ENCODE measurements at places on chromosomes 6 and 20.
A peak's percentile ranks its signal among the peaks of the same experiment; 100 is the strongest.

DNA sequence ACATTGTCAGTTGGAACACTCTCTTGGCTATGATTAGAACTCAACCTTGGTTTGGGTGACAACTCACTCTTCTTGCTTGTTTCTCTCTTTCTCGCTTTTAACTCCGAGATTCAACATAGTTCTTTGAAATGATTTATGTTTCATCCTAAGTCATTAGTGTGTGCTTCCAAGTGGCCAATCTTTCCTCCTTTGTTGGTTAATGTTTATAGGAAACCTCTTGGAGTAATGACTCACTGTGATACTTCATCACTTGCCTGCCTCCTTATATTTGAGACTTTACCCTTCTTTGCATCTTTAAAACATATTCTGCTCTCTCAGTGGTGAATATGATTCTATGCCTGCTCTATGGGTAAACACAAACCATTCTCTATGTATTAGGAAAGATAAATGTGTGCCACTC, 279.7 kb upstream of the FLRT3 start:
- DNase-seq, result peak; percentile 74

GRCh38 chr20:53074811-53075314, 102.7 kb downstream of the TSHZ2 start:
- no peak for DNase-seq

DNA sequence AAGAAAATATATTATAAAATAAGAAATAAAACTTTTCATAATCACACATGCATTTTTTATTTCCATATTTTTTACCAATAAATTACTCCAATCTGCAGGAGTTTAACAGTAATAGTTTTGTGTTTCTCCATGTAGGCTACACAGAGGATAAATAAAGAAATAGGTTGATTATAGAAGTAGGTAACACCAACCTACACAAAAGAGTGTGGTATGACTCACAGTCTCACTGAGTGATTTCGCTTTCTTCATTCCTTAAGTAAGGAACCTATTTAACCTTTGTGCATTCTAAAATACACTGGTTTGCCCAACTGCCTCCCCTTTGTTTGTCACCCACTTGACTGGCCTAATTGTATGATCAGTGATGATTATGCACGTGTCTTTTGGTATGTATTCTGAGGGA, 244.2 kb upstream of the RIMS1 start:
- no peak for DNase-seq

DNA sequence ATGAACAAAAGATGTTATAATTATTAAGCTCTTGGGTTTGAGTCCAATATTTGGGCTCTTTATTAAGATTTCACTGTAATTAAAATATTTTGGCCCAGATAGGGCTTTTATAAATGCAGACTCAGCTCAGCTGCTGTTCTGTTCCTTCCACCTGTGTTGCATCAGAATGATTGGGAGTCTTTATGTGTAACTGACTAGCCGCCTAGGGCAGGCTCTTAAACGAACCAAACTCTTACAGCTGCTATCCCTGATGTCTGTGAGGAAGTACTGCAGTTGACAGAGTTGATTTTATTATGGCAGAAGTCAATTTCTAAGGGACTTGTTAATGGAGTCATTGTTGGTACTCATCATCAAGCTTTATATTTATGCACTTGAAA, 144.7 kb downstream of the MYO6 start:
- no peak for DNase-seq

GRCh38 chr6:137911675-137912191, 44.7 kb downstream of the TNFAIP3 start:
- no peak for DNase-seq

GRCh38 chr20:54379893-54380584, 95.4 kb upstream of the DOK5 start:
- DNase-seq, result no peak

DNA sequence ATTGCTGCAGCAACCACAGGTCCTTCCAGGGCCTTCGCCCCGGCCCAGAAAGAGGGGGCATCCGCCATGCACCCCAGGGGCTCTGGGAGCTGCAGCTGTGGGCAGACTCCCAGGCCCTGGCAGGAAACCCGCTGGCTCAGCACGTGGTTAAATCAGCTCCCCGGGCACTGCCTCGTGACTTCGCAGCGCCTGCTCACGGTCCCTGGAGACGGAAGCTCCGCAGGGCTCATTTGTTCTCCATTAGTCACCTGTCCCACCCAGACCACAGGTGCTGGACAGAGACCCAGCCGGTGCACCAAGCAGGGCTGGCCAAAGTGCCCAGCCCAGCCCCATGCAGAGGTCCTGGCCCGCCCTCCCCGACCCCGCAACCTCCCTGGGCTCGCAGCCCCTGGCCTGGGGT, 14.7 kb downstream of the KCNQ2 start:
- DNase-seq, result peak; percentile 73

GRCh38 chr6:149922642-149923326, at the start of gene RAET1G:
RAET1G (minus strand) TSS chr6:149923121; CDS start chr6:149923010, 111 bp downstream.
- peak; percentile 89 for DNase-seq

DNA sequence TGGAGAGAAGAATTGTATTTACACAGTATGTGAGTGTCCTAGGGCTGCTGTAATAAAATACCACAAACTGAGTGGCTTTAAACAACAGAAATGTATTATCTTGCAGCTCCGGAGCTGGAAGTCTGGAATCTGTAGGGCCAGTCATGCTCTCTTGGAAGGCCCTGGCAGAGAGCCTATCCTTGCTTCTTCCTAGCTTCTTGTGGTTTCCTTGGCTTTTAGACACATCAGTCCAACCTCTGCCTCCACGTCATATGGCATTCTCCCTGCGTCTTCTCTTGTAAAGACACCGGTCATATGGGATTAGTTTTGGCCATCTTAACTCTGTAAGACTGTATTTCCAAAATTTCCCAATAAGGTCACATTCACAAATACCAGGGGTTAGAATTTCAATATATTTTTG, 10.8 kb downstream of the FNDC1 start:
- no peak for DNase-seq

- DNase-seq, result no peak
These were observed 425.0 kb downstream of the COL12A1 start for GRCh38 chr6:74780831-74781230.

- DNase-seq, result no peak
These were observed 82.7 kb downstream of the LPA start for GRCh38 chr6:160581406-160581805.

DNA sequence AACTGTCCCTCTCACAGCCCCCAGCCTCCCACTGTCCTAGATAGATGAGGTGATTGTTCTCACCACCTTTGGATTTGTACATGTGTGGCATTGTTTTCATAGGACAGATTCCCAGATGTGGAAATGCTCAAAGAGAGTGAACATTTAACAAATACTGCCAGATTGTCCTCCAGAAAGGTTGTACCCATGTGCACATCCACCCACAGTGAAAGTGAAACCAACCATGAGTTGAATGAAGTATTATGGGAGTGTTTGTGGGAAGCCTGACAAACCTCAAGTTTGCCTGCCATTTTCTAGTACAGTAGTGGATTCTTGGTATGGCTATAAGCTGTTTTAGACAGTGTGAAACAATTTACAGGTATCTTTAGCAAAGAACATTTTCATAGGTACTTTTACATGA, 42.7 kb downstream of the ANKRD6 start:
- DNase-seq, result peak; percentile 13

GRCh38 chr20:62511915-62512610, 36.3 kb upstream of the GATA5 start:
- no peak for DNase-seq

- no peak for DNase-seq
These were observed 49.1 kb upstream of the TPD52L1 start for GRCh38 chr6:125104425-125104824.

- DNase-seq, result peak; percentile 61
These were observed 32.0 kb downstream of the ARHGAP40 start for GRCh38 chr20:38633577-38634093.

GRCh38 chr6:156701966-156702365, 75.2 kb upstream of the ARID1B start:
- no peak for DNase-seq

DNA sequence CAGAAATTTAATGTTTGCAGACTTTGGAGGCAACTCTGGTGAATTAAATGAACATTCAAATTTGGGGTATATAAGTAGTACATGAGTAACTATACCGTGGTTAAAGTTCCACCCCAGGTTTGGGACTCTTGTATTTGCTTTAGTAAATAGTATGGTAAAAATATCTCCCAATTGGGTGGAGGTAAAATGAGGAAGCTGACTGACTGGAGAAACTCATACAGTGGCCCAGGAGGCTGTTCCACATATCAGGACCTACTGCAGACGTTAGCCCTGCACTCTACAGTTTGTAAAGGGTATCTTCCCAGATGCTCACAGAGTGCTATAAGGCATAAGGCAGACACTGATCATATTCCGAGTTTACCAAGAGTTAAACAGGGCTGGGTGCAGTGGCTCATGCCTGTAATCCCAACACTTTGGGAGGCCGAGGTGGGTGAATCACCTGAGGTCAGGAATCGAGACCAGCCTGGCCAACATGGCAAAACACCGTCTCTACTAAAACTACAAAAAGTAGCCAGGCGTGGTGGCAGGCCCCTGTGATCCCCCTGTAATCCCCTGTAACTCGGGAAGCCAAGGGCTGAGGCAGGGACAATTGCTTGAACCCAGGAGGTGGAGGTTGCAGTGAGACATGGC, 53.7 kb downstream of the CPXM1 start:
- DNase-seq, result no peak

DNA sequence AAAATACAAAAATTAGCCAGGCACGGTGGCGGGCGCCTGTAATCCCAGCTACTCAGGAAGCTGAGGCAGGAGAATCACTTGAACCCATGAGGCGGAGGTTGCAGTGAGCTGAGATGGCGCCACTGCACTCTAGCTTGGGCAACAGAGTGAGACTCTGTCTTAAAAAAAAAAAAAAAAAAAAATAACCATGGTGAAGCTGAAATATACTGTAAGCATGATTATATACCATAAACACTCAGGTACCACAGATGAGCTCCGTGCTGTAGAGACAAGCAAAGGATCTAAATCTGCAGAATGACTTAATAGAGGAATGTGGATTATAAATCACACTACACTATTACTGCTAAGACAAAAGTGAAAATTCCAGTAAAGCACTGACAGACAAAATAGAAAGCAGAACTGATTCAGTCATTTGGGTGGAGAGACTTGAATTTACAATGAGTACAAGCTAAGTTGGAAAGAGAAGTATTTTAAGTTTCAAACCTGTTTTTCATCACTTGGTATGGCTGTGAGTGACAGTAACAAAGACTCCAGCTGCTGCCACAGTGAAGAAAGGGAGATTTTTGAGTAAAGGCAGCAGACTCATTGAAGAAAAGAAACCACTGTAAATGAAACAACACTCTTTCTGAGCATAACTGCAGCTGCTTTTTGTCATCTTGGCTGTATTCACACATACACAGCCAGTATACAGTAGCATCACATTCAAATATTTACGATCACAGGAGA, 322.1 kb downstream of the RNGTT start:
- no peak for DNase-seq

- peak; percentile 59 for DNase-seq
These were observed 110.5 kb downstream of the ISM1 start for GRCh38 chr20:13331536-13331935.

DNA sequence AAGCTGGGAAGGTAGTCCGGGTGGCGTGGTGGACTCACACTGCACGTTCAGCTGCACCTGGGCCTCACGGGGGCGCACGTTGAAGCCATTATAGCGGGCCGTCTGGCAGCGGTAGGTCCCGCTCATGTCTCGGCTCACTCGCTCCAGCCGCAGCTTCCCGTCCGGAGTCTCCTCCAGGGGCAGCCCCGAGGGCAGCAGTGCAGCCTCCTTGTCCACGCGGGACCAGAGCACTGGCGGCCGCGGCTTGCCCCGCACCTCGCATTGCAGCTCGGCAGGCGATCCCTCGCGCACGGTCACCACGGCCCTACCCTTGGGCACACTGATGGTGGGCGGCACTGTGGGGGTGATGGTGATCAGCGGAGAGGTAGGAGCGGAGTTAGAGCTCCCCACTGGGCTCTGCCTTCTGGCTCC, 47.6 kb downstream of the MDGA1 start:
- no peak for DNase-seq

DNA sequence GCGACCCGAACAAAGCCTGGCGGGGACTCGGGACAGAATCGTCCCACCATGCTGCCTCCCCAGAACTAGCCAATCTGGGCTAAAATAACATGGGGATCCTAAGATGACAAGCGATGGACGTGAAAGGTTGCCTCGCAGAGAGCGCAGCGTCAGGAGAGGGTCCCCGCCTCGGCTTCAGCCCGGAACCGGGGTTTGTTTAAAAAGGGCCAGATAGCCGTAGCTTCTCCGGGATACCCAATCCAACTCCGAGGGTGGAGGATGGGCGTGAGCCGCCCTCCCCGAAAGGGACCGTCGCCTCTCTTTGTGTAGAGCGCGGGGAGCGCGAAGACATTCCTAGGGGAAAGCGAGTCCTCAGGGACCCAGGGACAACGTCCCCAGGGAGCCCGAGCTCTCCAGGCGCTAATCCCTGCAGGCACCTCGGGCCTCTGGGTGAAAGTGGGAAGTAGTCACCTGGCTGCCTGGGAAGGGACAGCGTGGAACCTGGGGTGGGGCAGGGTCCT, 643 bp downstream of the CD24 start:
- no peak for DNase-seq

DNA sequence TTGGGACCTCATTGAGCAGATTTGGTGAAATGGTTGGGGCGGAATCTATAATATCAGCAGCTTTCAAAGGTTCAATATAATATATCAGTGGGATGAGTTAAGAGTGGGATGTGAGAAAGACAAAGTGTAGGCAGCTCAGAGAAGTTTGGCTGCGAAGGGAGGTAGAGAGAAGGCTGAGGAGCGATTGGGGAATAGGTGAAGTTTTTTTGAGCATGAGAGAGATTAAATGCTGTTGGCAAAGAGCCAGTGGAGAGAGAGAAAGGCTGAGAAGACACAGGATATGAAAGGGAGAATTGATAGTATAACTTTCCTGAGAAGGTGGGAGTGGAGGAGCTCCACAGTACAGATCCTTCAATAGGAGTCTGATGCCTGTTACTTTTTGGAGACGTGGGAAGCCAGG, 12.1 kb upstream of the SERINC3 start:
- no peak for DNase-seq

GRCh38 chr6:53802582-53802981, 7.8 kb downstream of the LRRC1 start:
- DNase-seq, result no peak

DNA sequence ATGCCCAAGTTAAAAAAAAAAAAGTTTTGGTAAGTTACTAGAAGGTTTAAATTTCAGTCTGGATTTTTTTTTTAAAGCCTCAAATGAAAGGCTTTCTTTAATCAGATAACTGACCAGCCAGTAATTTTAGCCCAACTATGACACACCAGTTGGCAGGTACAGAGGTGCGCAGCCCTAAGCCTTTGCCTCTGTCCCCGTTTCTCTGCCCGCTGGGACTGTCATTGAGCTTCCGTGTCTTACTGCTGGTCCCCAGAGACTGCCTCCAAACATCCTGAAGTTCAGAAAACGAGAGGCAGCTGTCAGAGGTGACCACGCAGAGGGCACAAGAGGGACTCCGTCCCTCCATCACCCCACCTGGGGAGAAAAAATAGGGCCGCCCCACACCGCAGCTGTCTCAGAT, 118.2 kb downstream of the RPS12 start:
- no peak for DNase-seq
